ENCODE measurements at places on chromosomes 6 and 20.

DNA sequence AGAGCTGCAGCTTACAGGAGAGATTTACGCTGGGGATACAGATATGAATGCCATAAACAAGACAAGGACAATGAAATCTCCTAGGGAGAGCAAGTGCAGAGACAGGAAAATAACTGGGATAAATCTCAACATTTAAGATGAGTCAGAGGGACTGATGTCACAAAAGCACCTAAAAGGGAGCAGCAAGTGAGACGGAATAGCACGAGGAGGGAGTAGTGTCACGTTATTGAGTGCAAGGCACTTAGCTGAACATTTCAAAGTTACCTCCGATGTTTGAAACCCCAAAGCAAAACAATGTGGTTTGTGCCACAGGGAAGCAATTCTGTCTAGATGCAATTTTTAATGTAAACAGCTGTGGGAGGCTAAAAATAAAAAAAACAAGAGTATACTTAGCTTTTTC, 1131.7 kb upstream of the EYS start:
- DNase-seq = no peak

DNA sequence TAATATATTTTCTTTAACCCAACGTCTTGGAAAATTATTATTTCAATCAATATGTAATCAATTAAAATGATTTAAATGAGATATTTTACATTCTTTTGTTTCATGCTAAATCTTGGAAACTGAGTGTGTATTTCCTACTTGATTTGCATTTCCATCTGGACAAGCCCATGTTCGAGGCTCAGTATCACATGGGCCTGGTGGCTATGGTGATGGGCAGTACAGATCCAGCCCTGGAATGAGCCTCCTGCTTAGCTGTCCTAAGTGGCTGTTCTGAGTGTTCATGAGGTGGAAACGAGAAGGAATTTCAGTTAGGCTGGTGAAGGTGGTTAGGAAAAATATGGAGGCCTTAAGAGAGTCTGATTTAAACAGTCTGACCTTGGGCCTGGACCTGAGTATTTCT, 73.0 kb upstream of the ATXN1 start:
- no peak for DNase-seq

DNA sequence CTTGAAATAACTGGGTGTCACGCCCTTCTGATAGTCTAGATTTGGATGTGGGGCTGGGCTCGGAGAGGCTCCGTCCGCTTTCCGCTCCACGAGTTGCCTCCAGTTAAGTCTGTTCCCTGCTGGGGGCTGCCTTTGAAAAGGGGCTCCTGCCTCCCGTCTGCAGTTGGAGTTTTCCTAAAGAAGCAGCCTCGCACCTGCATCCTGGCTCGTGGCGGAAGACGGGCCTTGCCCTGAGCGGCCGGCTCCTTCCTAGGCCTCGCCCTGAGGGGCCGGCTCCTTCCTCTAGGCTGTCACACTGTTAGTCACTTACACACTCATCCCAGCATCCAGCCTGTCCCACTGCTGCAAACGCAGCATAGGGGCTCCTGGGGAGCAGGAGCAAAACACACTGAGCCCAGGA, 74.4 kb downstream of the SMOC2 start:
- no peak for DNase-seq

- DNase-seq = no peak
Observed at GRCh38 chr6:116278854-116279231, 887 bp downstream of the TSPYL1 start.

DNA sequence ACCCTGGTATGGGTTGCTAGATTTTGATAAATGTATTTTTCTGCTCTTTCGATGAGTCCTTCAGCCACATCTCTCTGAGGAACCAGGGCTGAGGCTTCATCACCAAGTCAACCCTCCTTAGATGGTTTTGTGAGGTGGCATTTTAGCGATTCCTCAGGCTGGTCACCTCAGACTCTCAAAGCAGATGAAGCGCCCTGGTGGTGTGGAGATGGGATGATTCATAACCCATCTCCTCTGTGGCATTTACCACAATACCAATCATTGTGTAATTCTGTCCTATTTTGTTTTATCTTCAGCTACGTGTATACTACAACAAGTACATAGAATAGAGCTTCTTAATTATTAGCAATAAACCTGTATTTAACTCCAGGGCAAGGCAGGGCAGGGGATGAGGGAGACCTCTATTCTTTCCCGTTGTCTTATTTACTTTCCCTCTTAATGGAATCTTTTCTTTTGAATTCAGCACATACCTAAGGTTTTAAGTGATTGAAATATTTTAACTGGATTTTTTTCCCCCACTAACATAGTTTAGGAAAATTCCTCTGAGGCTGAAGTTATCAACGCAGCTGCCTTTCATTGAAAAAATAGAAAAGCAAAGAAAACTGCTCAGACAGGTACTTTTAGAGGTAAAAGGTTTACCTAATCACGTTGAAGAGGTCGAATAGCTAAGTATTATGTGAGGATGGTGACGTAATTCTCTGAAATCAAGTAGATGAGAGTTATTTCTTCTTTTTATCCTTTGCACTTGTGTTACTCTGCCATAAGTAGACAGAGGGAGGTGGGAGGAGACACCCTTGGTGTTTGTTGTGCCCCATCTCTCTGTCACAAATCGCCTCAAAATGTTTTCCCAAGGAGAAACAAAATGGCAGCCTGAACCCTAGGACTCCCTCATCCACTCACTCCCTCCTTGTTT, 57.4 kb upstream of the EDN3 start:
- no peak for DNase-seq

DNA sequence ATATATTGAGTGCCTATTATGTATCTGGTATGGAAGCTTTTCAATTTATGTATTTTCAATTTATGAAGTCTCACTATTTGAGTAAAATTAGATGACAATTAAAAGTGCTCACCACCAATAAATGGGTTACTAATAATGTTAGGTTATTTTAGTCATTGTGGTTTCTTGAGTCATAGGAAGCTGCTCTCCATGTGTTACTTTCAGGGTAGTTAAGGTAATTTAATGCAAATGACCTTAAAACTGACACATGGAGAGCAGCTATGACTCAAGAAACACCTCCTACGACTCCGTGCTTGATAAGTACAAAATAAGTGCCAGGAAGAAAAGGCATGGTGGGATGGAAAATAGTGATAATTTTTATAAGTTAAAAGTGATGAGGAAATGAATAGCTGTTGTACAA, 16.5 kb upstream of the TINAG start:
- no peak for DNase-seq

DNA sequence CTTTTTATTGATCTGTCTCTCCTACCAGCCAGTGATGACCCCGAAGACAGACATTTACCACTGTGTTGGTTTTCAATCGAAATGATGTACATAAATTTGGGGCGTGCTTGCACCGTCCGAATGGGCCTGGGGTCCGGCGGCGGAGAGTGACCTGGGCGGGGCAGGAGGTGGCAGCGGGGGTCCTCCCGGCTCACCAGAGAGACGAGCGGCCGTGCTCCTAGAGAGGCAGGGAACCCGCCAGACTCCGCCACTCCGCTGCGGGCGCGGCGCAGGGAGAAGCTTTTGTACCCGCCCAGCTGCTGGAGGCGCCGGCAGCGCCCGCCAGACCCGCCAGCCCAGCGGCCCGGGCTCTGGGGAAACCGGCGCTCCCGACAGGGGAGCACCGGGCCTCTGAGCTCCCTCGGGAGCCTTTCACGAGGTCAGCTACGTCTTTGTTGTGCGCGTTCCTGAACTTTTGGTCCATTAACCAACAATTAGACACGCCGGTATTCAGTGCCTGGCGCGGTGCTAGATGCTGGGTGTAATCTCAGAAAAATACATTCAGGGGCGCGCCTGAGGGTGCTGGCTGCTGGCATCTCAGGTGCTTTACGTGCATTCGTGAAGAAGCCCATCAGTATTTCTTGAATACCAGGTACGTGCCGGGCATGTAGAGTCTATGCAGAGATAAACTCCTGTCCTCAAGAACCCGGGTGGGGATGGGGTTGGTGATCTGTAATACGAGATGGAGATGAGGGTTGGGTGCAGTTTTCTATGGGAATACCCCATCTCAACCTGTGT, at the start of gene PGBD1:
PGBD1 (plus strand) TSS at position 285 of the 777 bp plus-strand sequence. CDS start 2,242 bp downstream, outside the sequence.
- peak; percentile 35 for DNase-seq

GRCh38 chr6:32082935-32083334, 26.2 kb downstream of the TNXB start:
- DNase-seq = peak; percentile 74

DNA sequence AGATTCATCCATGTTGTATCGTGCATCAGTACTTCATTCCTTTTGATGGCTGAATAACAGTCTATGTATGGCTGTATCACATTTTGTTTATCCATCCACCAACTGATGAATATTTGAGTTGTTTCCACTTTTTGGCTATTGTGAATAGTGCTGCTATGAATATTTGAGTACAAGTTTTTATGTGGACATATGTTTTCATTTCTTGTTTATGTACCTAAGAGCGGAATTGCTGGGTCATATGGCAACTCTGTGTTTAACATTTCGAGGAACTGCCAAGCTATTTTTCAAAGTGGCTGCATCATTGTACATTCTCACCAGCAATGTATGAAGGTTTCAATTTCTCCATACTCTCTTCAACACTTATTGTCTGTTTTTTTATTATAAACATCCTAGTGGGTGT, 3.0 kb upstream of the RREB1 start:
- DNase-seq = no peak

DNA sequence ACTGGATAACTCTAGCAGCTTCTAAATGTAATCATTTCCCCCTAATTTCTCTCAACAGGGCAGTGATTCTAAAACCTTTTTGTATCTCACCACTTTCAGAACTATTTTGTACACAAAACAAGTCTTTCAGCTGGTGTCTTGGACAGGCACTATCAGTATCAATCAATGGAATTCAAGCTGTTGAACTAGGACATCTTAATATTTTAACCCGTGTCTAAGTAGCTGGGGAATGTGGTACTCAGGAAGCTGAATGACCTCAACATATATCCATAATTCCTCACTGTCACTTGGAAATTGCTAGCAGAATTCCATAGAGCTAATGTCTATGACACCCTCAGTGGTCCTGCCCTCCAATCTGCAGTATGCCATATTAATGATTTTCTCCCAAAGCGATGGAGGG, 24.5 kb downstream of the ADAT2 start:
- DNase-seq = no peak

DNA sequence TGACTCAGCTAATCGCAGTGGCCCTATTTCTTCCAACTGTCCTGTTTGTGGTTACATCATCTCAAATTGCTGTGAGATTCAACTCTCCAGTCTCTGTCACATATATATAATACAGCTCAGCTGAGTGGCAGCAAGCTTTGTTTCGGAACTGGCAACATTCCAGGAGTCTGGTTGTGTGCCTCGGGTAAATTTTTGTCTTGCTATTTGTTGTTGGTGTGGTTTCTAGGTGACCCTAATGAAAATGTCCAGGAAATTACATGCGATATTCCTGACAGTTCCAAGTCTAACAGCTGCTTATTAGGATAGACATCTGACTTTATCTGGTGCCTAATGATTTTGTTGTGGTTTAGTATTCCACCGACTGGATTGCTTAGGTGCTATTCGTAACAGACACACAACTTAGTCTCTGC, 581.8 kb downstream of the CD109 start:
- no peak for DNase-seq

DNA sequence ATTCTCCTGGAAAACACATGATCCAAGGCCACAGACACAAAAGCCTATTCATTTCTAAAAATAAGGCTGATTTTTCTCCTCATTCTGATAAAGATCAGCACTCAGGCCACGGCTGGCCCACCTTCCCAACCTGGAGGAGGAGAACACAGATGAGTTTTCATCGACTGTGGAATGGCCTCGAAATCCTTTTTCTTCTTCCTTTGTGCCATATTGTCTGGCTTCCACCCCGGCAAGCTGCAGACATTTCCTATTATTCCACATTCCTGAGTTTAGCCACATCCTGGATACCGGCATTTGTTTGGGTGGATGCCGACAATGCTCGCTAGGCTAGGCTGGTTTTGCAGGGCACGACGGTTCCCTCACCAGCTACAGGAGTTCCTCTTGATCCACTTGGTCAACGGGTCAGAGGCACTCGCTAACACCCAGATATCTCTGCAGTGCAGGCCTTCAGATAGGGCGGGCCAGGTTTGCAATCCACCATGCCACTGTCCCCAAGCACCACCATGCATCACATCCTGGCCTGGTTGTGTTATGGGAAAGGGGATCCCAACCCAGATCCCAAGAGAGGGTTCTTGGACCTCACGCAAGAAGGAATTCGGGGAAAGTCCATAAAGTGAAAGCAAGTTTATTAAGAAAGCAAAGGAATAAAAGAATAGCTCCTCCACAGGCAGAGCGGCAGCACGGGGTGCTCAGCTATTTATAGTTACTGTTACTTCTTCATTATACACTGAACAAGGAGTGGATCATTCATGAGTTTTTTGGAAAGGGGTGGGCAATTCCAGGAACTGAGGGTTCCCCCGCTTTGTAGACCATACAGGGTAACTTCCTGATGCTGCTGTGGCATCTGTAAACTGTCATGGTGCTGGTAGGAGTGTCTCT, 4.2 kb upstream of the CTSZ start:
- no peak for DNase-seq

GRCh38 chr6:135438907-135439535, 58.5 kb downstream of the AHI1 start:
- no peak for DNase-seq

DNA sequence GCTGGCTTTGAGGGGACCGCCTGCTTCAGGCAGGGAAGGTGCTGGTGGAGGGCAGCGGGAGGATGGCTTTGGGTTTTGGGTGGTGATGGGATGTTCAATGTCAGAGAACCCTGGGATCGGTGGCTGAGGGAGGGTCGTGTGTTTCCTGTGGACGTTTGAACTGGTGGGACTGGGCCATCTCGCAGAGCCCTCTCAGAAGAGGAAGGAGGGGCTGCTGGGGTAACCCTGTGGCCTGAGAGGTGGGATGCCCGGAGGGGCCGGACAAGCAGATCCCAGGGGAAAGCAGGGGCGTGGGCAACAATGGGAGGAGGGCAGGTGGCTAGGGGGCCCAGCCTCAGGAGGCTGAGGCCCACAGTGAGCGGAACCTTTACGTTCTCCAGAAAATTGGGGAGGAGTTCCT, 34.9 kb downstream of the PYGB start:
- DNase-seq = no peak

DNA sequence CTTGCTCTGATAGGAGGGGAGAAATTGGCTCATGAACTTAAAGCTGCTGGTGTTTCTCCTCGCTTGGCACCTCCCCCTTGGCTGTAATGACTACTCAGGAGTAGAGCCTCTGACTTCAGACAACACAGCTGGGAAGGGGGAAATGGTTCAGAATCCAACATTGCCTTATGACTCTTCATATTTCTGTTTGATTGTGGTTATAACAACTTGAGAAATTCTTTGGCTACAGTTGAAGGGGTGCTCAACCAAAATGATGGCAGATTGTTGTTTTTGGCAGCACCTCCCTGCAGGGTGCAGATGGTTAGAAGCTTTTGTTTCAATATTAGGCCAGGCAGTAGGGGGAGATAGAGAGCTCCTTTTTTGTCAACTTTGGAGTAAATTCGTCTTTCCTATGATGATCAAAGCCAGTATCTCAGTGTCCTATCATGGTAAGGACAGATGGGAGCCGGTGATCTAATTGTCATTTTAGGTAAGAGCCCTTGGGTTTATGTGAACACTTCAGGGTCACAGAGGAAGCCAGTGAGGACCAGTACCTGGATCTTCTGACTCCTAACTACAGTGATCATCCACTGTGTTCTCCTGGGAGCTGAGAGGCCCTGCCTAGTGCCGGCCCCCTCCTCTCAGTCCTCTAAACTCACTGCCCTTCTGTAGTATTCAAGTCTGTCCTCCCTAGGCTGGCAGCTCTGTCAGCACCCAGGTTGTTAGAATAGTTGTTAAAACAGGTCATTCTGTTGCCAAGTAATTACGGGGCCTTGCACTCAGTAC, 39.9 kb downstream of the RPRD1B start:
- no peak for DNase-seq

GRCh38 chr6:154933181-154933827, 61.8 kb upstream of the TIAM2 start:
- no peak for DNase-seq
